EH (cell line): ENCODE measurements at places on chromosomes 1 and 21.
A peak's percentile ranks its signal among the peaks of the same experiment; 100 is the strongest.

GRCh38 chr1:201945863-201946223 lies 505 bp downstream of the LMOD1 start:
- no peak for DNase-seq

DNA sequence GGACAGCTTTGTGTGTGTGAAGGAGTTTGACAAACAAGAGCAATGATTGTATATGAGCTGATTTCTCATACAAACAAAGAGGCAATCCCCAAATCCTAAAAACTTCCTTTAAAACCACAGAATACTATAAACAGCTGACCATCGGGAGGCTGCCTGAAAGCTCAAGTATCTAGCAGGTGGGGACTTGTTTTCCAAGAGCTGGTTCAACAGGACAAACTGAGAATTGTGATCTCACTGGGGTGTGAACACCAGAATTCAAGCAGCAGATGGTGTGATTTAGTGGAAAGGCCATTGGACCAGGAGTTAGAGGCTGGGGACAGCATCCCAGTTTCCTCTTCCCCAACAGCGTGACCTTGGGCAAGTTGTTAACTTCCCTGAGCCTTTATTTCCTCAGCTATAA lies 13.9 kb downstream of the LMX1A start:
- no peak for DNase-seq

DNA sequence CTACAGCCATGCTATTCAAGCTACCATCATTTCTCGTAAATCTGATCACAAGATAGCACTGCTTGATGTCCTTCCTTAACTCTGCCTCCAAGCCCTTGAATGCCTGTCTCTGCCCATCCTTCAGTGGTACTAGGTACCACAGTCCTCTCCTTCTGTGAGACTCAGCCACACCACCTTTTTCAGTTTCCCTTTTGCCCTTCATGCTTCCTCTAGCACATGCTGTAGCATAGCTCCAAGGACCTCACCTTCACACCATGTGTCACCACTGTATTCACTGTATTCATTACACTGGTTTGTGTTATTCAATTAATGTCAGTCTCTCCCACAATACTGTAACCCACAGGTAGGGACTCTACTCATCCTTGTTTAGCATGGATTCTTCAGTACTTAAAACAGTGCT lies 8.0 kb upstream of the TP53BP2 start:
- no peak for DNase-seq

- no peak for DNase-seq
Measured at GRCh38 chr1:66237042-66237441, 296.9 kb upstream of the SGIP1 start.

DNA sequence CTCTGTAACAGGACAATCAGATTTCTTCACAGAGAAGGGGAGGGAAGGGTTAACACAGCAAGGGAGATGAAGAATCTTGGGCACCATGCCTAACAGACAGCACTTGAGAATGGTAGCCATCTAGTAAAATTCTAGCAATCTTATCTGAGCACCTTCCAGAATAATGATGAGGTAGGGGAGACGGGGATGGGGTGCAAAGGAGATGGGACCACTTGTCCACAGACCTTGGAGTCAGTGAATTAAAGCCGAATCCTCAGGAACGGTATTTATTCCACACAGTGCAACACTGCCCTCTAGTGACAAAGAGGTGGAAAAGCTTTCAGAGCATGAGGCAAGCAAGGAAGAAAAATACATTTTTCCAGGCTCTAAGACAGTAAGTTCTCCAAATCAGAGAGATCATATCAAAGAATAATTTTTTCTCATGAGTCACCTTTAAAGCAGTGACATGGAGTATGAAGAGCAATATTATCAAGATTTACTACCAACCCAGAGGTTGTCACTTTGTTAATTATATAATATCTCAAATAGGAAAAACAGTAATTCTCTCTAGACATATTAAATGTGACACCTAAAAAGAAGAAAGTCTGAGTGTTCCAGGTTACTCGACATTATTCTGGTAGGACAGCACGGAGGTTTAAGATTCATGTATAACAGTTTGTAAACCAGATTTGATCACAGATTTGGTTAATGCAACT lies 43.3 kb upstream of the LPAR3 start:
- DNase-seq, result peak; percentile 74

- DNase-seq, result no peak
Measured at GRCh38 chr1:28058971-28059878, 29.2 kb downstream of the EYA3 start.

- no peak for DNase-seq
Measured at GRCh38 chr1:204731985-204732575, 46.5 kb upstream of the LRRN2 start.

DNA sequence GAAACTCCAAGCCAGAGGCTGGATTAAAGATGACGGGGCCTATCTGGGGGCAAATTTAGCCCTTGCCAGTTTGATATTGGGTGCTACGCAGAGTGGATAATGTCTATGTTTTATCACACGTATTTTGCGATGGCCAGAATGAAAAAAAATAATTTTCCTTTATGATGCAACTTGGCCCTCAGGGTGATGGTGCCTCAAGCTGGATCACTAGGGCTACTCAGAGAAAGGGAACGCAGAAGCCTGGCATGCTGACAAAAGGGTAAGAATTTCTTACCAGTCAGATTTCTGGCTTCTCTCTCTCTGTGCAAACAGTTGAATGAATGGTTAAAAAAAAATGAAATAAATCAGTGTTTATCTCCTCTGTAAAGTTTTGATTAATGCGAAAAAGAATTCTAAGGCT lies 32.6 kb upstream of the NEK2 start:
- DNase-seq, result peak; percentile 10

- no peak for DNase-seq
Measured at GRCh38 chr1:228224198-228225164, 16.6 kb downstream of the OBSCN start.

DNA sequence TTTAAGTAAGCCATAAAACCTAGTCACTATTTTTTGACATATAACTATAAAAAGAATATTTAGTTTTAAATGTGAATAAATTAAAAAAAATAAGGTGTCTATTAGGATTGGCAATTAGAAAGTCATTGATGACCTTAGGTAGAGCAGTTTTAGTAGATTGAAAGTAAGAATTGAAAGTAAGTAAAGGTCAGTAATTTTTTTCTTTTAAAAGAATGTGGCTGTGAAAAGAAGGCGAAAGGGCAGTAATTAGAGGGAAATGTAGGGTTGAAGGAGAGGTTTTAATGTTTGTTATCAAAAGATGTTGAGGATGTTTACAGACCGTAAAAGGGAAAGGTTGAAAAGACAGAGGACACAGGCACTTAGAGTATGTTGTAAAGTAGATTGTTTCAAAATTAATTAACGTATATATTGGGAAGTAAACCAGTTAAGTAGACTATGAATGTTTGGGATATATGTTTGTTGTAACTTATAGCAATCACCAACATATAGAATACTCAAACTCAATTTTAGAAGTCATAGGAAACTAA lies 41.0 kb downstream of the ZFYVE9 start:
- DNase-seq, result no peak

DNA sequence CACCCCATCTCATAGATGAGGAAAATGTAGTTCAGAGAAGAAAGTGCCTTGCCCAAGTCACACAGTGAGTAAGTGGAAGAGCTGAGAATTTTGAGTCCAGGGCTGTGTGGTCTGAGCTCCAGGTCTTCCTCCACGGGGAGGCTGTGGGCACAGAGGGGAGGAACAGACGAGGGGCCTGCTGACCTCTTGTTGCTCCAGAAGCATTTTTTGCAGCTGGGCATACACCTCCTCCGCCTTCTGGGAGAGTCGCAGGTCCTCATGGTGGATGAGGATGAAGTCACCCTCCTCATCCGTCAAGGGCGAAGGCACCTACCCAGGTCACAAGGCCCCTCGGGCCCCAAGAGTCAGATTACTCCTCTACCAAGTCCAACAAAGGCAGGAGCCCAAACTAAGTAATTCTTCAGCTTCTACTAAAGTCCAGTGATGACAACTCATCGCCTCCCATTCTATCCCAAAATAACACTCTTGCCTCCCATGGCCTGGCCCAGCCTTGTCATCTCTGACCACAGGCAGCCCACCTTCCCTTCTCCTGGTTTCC lies 9.1 kb downstream of the CC2D1B start:
- DNase-seq, result no peak

GRCh38 chr1:199698222-199698621 lies 329.3 kb upstream of the NR5A2 start:
- no peak for DNase-seq

- DNase-seq, result peak; percentile 5
Measured at GRCh38 chr1:199931666-199932377, 95.7 kb upstream of the NR5A2 start.

DNA sequence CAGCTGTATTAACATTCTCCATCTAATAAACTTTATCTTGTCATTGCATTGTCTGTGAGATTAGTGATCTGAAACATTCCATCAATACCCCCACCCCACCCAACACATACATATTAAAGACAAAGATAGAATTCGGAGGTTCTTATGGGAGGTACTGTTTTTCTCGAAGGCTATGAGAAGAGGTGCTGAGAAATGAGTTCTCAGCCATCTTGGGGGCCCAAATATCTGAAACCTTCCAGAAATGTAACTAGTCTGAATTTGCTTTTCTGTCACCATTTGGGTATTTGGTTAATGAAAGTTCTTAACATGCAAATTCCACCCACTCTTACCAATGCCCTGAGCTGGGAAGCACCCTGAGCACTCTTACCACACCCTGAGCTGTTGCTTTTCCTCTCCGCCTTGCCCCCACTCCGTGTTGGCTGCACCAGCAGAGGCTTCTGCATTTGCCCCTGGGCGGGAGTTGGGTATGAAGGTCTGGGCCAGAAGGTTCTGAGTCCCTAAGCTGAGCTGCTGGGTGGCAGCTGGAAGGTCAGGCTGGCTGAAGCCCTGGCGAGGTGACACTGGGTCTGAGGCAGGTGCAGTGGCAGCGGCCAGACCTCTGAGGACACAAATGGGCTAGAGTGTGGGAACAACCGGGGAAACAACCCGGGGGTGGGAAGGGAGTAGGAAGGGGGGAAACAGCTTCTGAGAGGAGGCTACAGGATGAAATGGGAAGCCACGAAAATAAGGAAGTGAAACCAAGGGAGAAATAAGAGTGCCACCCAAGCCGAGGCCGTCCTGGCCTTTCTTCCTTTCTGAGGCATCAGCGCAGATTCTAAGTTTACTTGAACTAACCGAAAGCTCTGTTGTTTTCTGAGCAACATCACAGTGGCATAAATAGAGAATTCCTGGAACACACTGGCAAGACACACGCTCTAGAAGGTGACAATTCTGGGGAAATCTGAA lies 26.3 kb upstream of the IER5 start:
- no peak for DNase-seq

DNA sequence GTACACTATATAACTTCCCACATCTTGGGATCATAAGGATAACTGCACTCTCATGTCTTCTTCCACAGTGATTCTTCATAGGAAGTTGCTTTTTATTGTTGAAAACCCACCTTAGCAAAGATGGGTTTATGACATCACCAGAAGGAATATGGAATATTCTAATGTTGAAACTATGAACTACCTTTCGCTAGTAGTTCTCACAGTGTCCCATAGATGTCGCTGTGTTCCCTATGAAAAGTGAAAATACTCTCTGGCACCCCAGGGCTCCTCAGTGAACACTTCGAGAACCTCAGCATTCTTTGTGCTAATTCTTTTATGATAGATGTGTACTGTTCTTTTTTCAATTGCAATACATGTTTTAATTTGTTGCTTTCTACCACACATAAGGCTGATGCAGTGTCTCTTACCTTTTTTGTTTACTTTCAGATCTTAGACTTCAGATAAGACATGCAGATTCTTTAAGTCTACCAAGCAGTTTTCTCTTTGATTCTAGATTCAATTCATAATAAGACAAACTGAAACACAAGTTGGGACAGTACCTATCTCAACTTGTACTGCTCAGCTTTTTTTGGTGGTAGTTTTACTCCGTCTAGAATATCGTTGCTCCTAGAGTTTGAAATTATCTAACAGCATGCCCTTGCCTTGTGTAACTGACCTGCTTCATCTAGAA lies 90.8 kb downstream of the GTF2B start:
- DNase-seq, result peak; percentile 49

GRCh38 chr1:166822385-166822784 lies 16.9 kb upstream of the POGK start:
- DNase-seq, result no peak

DNA sequence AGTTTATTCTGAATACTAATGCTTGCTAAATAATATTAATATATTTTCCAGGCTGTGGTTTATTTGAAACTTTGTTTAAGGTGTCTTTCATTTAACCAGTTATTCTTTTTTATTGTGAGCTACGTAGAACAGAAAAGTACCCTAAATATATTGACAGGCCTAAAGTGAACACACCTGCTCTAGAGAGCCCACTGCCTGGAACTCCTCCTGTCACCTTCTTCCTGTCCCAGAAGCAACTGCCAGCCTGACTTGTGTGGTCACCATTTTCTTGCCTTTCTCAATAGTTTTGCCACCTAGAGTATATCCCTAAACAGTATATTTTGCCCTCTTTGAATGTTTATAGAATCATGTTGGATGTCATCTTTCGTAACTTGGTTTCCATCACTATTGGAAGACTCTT lies 48.5 kb downstream of the SCCPDH start:
- no peak for DNase-seq

DNA sequence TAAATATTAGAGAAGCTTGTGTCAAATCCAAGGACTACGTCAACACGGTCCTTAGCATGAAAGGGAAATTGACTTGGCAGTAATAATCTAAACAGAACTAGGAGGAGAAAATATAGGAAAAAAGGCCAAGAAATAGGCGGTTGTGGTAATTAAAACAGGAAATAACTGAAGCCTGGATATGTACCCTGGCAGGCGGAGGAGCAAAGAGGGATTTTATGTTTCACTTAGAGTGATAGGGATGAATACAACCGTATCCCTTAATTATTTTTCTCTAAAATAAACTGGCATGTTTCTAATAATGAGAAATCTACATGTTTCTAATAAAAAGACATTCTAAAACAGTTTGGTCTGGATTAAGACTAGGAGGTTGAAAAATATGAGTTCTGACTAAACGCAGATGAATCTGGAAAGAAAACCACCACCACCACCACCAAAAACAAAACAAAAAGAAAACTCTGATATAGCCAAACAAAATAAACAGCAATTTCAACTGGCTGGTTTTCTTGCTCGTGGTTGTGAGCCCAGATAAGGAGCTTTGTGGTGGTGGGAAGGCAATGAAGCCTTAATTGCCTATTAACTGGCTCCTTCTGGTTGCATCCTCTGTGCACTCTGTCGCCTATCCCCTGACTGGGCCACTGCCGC lies 334.2 kb upstream of the SNX7 start:
- DNase-seq, result peak; percentile 89

DNA sequence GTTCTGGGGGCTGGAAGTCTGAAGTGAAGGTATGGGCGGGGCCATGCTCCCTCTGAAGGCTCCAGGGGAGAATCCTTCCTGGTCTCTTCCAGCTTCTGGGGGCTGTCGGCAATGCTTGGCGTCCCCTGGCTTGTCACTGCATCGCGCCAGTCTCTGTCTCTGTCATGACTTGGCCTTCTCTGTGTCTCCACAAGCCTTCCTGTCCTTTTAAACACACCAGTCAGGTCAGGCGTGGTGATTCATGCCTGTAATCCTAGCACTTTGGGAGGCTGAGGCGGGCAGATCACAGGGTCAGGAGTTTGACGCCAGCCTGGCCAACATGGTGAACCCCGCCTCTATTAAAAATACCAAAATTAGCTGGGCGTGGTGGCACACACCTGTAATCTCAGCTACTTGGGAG lies 125.3 kb downstream of the ACTL8 start:
- DNase-seq, result no peak
